ENCODE measurements at places on chromosomes 11 and 22.

DNA sequence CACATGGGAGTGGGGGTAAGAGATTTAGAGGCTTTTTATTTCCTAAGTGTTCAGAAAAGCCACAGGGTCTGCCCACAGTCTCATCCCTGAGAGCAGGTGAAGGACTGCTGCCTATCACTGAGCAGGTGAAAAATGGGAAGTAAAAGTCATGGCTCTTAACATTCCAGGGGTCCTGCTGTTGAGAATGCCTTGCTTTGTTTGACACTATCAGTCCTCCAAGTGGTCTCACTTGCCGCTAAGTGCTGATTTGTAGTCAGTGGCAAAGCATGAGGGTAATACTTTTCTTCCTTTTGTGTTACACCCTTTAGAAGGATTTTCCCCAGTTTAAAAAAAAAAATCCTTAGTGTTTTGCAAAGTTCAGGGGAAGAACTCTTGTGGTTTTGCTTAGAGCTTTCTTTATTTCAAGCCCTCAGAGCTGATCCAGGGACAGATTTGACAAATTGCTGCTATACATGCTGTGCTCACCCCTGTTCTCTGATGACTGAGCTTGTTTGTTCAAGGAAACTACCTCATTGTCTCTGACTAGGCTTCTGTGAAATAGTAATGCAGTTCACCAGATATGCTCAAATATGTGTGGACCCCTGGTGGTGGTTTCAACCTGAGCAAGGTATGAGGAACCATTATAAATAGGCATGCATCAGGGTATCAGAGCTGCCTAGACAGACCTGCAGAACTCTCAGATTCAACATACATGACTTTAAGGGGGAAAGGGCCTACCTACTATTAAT, 141.0 kb downstream of the ARHGAP42 start:
- DNase-seq: no peak

- DNase-seq: no peak
Measured at GRCh38 chr11:43998308-43998707, 49.5 kb upstream of the ACCSL start.

DNA sequence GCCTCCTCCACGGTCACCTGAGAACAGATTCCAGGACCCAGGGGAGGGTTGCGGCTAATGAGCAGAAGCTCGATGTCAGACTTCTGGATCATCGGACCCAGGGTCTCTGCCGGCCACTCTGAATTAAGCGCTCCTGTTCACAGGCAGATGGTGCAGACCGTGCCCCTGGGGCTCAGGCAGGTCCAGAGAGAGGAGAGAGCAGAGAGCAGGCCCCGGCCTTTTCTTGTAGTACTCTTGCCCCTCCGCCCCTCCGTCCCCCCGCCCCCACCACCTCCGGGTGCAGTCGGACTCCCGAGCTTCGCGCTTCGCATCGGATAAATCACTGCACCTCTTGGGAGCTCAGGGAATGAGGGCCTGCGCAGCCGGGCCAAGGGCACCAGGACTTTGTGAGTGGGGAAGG, 50.3 kb downstream of the RPS6KA4 start:
- DNase-seq: no peak

DNA sequence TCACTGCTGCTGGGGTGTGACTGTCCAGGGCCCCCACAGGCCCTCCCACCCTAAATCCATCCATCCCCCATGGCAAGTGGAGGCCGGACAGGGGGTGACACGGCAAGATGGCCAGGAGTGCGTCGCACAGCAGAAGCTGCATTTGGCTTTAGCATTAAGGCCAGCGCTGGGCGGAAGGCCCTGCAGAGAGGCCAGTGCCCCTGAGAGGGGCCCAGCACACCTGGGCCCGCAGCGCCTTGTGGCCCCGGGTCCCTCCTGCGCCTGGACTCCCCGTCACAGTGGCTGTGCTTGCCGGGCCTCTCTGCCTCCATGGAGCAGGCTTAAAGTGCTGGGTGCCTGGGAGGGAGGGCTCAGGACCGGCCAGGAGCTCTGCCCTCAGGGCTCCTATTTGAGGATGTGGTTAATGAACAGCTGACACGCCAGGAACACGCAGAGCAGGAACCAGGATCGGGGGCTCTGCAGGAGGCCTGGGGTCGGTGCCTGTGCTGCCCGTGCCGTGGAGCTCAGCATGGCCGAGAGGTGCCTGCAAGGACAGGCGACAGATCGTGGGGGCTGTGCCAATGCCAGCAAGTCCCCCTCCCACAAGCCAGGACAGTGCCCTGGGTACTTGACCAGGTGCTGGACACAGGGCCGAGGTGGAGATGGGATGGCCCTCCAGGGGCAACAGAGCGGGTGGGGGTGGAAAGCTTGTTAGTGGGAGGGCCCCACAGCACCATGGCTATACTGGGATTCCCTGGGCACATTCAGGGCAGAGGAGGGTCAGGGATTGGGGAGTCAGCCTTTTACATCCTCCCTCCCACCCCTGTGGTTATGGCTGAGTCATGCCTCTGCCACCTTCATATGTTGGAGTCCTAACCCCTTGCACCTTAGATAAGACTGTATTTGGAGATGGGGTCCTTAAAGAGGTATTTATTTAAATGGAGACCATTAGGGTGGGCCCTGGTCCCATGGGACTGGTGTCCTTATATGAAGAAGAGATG, 30.9 kb upstream of the CARS1 start:
- no peak for DNase-seq

DNA sequence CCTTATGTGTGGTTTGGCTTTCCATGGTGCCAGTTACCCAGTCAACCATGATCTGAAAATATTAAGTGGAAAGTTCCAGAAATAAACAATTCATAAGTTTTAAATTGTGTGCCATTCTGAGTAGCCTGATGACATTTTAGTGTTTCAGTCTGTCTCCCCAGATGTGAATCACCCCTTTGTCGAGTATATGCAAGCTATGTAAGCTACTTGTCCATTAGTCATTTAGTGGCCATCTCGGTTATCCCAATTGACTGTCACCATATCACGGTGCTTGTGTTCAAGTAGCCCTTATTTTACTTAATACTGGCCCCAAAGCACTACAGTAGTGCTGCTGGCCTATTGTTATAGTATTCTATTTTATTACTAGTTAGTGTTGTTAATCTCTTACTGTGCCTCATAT, 44.9 kb downstream of the ATG16L2 start:
- DNase-seq: no peak

- DNase-seq: no peak
Measured at GRCh38 chr11:71188073-71188472, 64.3 kb downstream of the SHANK2 start.

DNA sequence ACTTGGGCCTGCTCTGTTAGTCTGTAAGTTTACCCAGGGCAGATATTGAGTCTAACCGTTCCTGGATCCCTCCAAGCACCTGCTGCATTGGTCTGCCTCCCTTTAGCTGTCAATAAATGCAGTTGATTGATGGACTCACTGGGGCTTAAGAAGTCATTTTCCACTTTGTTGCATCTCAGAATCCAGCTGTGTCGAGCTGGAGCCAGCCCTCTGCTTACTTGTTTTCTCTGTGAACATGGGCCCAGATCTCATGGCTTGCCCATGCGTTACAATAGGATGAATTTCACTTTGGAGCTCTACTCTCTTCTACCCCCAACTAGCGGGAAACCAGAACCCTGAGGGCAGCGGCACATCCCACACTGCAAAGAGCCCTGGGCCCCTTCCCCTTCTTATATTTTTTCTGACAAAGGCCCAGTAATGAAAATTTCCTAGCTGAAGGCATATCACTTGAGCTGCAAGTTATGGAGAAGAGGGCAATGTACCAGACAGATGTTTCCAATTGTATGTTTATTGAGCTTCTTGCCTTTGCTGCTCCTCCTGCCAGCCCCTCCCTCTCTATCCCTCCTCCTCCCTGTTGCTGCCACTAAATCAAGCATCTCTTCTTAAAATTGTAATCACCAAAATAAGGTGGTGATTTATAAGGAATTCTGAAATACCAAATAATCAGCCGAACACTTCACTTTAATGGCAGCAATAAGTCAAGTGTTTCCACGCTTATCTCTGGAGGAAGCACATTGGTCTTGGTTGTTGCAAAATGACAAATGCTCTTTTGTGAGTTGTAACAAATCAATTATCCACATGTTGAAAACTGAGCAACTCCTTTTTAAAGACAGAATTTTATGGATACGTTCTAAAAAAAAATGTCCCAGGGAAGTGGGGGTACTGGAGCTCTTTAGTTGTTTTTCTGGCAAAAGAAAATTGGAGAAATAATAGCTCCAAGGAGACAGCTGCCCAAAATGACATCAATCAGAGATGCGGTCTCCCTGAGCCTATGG, 212.3 kb upstream of the ZBED5 start:
- DNase-seq: no peak

DNA sequence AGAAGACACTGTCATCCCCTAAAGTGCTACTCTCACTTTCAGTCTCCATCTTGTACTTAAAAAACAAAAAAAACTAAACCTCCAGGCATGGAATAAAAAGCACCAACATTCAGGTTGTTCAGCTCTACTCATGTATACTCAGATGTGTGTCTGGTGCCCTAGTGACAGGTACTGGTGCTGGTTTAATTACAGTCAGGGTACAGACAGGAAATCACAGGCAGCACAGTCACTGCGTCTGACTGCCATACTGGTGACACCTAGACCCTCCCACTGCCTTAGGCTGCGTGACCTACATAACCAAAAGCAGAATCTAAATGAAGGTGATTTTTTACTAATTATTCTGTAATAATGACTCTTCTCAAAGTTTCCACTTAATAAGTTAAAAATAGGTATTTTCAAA, at the start of gene ARHGAP32:
Gene ARHGAP32 (minus strand): TSS at position 176 of the 400 bp plus-strand sequence. CDS start 127 bp downstream, at position 49.
- DNase-seq: peak; percentile 3

- no peak for DNase-seq
Measured at GRCh38 chr11:59918987-59919589, 19.1 kb upstream of the OOSP1 start.

- no peak for DNase-seq
Measured at GRCh38 chr11:76669901-76670484, 554 bp downstream of the LRRC32 start.

DNA sequence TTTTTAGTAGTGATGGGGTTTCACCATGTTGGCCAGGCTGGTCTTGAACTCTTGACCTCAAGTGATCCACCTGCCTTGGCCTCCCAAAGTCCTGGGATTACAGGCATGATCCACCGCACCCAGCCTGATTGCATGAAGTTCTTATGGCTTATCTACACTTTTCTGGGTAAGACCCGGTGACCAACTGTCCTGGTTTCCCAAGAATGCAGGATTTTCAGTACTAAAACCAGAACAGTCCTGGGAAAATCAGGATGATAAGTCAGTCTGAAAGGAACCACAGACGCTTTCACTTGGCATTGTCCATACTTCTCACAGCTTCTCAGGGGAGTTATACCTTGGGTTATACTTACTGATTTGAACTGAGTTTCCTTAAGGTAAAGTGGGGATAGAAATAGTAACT, 1.4 kb upstream of the BPIFC start:
- no peak for DNase-seq

- DNase-seq: peak; percentile 66
Measured at GRCh38 chr22:22884010-22884887, 3.4 kb upstream of the IGLL5 start.

GRCh38 chr22:46107753-46108563, 42.4 kb upstream of the PPARA start:
- DNase-seq: no peak
